Cardiac muscle cell (in vitro differentiated cells and primary cell): ENCODE measurements at places on chromosomes 6 and 20.
A peak's percentile ranks its signal among the peaks of the same experiment; 100 is the strongest.

- DNase-seq, result no peak
Observed at GRCh38 chr20:40565001-40565681, 123.9 kb downstream of the MAFB start.

DNA sequence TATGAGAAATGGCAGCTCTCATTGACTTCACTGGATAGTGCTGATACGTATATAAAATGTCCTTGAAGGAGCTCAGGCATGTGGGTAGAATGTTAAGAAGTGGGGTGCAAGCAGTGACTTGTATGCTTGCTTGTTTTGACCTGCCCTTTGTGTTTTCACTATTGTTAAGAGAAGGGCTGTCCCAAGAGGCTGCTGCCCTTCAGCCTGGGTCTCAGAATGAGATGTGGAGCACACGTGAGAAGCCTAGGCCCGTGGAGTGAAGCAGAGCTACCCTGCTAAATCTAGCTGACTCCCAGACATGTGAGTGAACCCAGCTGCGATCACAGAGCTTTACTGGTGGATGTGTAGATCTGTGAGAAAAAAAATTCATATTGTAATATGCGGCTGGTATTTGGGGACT, 305.3 kb upstream of the RGS17 start:
- no peak for DNase-seq

- peak; percentile 35 for DNase-seq
Observed at GRCh38 chr6:160031442-160031841, 62.6 kb downstream of the IGF2R start.

DNA sequence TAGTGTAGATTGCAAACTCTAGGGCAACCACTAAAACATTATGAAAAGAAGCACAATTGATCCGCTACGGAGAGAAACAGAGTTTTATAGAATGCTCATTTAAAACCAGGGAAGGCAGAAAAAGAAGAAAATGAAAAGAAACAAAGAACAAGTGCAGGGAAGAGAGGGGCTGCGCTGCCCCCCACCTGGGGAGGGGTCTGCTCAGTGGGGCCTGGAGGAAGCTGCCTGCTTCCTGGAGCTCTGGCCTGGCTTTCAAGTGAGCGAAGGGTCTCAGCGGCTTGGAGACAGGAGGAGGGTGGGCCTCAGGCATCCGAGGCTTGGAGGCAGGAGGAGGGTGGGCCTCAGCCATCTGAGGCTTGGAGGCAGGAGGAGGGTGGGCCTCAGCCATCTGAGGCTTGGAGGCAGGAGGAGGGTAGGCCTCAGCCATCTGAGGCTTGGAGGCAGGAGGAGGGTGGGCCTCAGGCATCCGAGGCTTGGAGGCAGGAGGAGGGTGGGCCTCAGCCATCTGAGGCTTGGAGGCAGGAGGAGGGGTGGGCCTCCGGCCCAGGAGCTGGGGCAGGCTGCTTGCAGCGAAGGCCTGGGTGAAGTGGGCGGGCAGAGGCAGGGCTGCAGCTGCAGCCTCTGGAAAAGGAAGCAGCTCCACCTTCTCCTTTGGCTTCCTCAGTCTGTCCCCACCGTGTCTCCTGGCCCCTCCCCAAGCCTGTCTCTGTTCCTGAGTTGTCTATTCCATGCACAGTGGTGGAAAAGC, 406.3 kb downstream of the TAF4 start:
- no peak for DNase-seq

- DNase-seq, result no peak
Observed at GRCh38 chr6:36743538-36744303, 46.1 kb downstream of the RAB44 start.

- DNase-seq, result no peak
Observed at GRCh38 chr6:141734071-141734840, 398.5 kb upstream of the GJE1 start.

GRCh38 chr6:2204272-2204671, 41.1 kb downstream of the GMDS start:
- no peak for DNase-seq

DNA sequence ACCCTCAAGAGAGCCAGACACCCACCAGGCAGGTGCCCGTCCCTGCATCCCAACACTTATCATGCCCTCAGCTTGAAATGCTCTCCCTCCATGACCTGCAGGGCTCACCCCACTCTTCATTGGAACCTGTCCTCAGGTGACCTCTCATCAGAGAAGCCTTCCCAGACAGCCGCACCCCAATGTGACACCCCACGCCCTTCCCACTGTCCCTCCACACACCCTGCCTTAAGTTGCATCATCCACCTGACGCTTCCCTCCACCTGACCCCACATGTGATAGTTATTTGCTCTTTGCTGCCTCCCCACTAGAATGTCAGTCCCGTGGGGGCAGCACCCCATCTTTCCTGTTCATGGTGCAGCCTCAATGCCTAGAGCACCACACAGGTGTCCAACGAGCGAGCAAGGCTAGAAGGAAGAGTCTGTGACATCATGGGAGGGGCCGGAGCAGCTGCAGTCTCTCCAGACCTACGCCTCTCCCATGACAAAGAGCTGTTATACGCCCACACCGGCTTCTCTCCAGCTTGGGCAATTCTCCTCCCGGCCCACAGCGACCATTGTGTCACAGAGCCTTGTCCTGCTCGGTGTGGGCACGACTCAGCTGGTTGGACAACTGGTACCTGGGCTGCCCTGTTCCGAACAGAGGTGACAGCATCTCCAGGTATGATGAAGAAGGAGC, 58.2 kb downstream of the NFATC2 start:
- no peak for DNase-seq

GRCh38 chr6:11845664-11846577, 67.3 kb upstream of the ADTRP start:
- DNase-seq, result no peak

- no peak for DNase-seq
Observed at GRCh38 chr6:163599136-163599535, 184.6 kb downstream of the QKI start.
